ENCODE measurements at places on chromosomes 16 and 17. TPM values are rescaled to one million over a fixed set of nuclear protein-coding genes. Genes with fewer than 3 reads are reported as not detected.

Gene SLC5A2
- total RNA-seq = 2.9 TPM

Gene CDK3
- total RNA-seq = 5.8 TPM

Gene CEP95
- total RNA-seq = 168 TPM

Gene PAQR4
- total RNA-seq = 9.7 TPM

Gene CCL15
- 2.0 TPM for total RNA-seq

Gene MYL11
- not detected for total RNA-seq

Gene GRB7
- 19.9 TPM for total RNA-seq

Gene WFDC1
- 9.7 TPM for total RNA-seq

Gene CAPN15
- 54.2 TPM for total RNA-seq

Gene NPIPB5
- total RNA-seq = 133 TPM

Gene CCDC78
- 18.4 TPM for total RNA-seq

- DNase-seq = peak; percentile 91
These were observed 397 bp downstream of the RIPOR1 start for GRCh38 chr16:67528870-67529581.

DNA sequence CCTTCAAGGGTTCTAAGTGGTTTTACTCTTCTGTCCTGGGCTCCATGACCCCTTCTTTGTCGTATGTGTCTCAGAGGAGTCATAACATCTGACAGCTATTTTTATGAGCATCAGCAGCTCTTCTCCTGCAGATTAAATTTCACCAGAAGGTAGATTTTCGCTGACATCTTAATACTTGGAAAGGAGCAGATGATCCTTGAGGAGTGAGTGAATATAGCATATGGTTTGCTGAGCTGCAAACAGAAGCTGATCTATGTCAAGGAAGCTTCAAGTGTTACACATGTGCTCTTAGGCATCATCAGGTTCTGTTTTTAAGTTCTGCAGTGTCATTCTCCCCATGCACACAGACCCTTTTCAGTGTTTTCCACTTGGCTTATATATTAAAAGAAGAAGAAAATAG is 49.2 kb upstream of the MYH2 start:
- DNase-seq = no peak

GRCh38 chr17:35568561-35568960 is 7.9 kb upstream of the SLFN14 start:
- DNase-seq = peak; percentile 65

DNA sequence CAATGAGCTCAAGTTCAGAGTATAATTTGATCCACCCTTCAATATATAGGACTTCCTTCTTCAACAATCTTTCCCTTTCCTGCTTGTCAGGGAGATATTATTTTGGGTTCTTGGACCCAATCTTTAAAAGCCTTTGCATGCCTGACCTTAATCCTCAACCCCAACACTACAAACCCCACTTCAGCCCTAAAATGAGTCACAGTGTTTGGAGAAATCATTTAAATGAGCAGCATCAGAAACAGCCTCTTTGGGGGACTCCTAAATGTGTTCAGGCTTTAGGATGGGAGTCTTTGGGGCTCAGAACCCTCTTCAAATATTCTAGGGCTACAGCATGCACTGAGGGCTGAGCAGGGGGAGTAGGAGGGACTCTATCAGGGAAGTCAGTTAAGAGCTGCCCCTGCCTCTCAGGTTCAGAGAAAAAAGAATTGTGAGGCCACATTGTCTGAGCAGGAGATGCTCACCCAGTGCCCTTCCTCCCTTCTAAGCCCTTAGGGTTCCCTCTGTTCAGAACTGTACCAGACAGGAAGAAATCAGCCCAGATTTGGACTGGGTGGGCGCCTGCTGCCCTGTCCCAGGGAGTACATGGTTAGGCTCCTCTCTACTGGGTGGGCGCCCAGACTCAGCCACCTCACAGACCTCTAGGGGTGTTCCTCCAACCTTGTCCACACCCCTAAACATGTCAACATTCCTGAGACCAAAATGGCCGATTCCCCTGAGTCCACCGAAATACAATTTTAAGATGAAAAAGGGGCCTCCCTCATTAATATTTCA is 5.0 kb downstream of the NEUROD2 start:
- no peak for DNase-seq

DNA sequence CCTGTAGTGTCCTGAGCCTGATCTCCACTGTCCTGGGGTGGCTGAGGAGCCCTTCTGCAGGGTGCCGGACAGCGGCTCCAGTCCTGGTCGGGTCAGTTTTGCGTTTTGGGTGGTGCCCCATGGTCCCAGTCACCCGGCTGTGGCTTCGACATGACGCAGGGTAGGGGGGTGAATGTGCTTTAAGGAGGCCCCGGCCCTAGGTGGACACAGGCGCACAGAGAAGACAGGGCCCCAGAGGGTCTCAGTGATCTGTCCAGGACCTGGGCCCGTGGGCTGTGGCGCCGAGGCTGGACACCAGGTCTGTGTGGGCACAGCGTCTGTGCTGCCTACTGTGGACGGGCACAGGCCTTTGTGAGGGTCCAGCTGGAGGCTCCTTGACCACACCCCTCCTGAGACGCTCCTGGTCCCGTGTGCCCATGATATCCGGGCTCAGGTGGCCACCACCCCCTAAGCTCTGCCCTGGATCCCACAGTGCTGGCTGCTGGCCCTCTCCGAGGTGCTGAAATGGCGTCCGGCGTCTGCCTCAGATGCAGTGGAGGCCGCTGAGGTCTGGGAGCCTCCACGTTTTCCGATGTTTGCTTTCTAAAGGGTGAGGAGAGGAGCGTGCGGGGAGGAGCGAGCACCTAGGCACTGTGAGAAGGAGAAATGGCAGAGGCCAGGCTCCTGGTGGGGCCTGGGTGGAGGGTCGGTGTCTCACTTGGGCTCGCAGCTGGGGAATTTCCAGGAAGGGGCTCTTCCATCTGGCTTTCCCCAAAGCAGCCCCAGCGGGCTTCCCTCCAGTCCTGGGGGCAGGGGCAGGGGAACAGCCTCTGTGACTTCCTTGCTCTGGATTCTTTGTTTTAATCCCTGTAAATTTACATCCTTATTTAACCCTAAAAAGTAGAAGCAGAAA is 56.1 kb upstream of the ACSF3 start:
- DNase-seq = no peak

- DNase-seq = no peak
These were observed 168.8 kb downstream of the CYLD start for GRCh38 chr16:50910736-50911100.

GRCh38 chr16:72637306-72637705 is 410.6 kb downstream of the ZFHX3 start:
- no peak for DNase-seq

DNA sequence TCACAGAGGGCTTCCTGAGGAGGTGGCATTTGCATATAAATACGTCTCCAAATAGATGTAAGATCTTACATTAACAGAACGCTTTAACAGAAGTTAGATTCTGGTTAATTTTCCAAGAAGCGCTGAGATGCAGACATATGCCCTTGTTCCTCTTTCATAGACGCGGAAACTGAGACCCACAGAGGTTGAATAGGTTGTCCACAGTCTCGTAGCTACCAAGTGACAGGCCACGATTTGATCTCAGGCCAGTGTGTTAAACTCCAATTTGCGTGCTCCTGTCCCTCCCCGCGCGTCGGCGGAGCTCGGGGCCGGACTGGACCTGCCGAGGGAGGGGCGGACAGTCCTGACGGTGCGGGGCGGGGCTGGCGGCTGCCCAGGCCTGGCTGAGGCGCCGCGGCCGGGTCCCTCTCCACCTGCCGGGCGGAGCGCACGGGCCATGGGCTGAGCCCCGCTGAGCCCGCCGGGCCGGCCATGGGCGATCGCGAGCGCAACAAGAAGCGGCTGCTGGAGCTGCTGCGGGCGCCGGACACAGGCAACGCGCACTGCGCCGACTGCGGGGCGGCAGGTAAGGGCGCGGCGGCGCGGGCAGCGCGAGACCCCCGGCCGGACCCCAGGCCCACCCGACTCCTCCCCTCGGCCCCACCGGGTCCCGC is at the start of gene ADAP2:
TSS of gene ADAP2 (plus strand) at position 402 of the 653 bp plus-strand sequence. CDS start at position 472, 70 bp downstream.
- DNase-seq = peak; percentile 78

- no peak for DNase-seq
These were observed 4.7 kb upstream of the MMP15 start for GRCh38 chr16:58020628-58021521.

DNA sequence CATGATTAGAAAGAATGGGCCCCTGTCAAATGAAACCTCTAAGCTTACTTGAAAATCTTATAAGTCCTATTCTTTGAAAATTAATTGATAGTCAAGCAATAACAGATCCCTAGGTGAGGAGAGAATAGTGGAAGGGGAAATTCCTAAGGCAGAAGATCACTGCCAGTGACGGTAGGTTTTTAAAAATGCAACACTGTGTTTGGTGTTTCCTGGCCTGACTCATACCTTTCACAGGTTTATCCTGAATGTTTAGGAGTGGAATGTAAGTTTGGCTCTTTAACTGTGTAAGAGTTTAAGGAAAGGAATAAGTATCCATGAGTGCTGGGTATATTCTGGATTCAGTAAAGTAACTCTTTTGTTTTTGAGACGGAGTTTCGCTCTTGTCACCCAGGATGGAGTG is 23.8 kb downstream of the HAPSTR1 start:
- DNase-seq = no peak

- DNase-seq = no peak
These were observed 91.5 kb downstream of the SNX11 start for GRCh38 chr17:48198950-48199541.

DNA sequence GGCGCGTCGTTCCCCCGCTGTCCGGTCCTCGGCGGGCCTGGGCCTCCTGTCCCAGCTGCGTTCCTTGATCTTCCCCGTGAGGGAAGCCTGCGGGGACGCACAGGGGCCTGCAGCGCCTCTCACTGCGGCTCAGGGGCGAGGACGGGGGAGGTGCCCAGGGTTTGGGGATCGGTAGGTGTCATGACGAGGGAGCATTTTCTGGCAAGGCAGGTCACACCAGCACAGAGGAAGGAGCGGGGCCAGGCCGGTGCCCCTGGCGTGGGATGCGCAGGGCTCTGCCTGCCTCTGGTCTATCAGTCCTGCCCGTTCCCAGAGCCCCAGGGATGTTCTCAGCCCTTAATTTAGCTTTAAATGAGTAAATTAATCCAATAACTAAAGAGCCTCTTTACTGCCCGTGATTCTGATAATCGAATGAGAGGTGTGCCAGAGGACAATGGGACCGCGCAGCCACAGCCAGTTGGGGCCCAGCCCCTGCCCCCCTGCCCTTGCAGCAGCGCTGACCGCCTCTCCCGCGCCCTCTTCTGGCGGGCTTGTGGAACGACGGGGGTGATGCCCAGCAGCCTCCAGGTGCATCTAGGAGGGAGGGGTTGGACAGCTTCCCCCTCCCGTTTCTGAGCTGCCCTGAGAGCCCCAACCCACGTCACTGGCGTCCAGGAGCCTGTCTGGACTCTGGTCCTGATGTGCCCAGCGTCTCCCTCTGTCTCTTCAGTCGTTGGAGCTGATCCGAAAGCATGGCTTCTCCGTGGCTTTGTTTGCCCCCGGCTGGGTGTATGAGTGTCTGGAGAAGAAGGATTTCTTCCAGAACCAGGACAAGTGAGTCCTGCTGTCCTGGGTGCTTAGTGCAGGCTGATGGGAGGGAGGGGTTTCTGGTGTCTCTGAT is 7.9 kb downstream of the ENGASE start:
- DNase-seq = peak; percentile 37

DNA sequence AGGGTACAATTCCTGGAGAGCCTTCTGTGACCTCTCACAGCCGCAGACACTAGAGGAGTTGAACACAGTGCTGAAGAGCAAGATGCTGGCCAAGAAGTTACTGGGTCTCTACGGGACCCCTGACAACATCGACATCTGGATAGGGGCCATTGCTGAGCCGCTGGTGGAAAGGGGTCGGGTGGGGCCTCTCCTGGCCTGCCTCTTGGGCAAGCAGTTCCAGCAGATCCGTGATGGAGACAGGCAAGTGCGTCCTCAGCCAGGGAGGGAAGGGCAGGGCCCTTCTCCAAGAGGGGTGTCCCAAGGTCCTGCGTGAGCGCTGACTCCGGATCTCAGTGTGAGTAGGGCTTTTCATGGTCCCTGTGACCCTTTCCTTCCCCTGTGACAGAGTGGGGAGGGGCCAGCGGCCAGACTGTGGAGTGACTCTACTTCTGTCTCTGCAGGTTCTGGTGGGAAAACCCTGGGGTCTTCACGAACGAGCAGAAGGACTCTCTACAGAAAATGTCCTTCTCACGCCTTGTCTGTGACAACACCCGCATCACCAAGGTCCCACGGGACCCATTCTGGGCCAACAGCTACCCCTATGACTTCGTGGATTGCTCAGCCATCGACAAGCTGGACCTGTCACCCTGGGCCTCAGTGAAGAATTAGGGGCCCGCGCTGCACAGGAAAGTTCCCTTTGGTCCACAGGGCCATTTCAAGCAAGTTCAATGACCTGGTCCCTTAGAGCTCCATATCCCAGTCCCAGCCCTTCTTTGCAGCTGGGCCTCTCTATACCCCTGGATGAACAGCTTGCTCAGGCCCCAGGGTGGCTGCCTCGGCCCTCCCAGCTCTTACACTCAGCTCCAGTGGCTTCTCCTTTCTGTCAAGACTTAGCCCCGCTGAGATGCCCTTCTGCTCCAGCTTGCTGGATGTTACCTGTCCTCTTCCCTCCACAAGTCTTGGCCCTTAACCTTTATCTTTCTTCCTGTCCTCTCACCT is 13.1 kb downstream of the MPO start:
- DNase-seq = no peak

GRCh38 chr16:10107081-10107480 is 75.1 kb downstream of the GRIN2A start:
- DNase-seq = no peak

DNA sequence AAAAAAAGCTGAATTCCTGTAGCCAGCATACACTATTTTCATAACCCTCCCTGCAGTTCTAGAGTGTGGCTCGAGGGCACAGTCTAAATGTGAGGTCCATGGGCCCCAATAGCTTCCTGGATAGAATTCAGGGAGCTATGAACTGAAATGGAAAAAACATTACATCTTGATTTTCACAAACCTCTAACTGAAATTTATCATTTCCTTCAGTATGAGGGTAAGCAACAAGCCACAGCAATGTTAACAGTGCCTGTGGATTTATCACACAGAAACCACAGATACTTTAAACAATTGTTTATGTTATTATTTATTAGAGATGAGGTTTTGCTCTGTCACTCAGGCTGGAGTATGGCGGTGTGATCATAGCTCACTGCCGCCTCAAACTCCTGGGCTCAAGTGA is 18.2 kb downstream of the TMEM92 start:
- DNase-seq = no peak

DNA sequence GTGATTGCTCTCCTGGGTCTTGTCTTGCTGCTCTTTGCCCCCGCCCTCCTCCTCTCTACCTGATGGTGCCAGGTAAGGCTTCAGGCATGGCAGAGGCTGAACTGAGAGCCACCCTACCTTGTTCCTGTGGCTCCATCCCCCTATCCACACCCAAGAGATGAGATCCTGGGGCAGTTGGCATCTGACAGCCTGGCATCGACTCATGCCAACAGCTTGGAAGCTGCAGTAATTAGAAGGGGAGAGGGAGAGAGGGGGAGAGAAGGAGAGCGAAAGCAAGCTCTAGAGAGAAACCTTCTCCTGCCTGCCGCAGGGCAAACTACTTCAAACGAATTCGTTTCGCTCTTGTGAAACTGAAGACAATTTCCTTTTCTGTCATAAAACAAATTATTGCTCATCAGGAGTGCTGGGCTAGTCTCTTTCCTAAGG is 13.8 kb upstream of the SP6 start:
- no peak for DNase-seq

DNA sequence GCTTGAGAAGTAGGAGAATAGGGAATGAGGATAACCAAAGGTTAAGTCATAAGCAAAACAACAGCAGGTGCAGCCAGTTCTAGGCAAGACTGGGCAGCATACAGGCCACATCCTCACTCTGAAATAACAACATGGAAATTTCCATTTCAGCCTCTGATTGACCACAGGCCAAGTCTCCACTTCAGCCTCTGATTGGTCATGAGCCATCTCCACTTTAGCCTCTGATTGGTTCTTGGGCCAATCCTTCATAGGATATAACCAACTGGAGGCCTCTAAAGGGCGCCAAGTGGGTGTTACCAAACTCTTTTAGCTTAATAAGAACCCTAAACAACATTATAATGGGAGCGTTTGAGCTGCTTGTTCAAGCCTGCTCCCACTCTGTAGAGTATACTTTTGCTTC is 512.0 kb downstream of the NPIPA7 start:
- no peak for DNase-seq
